ENCODE measurements at places on chromosomes 13 and 19.

- peak; percentile 29 for DNase-seq
These were observed 491.3 kb downstream of the DIAPH3 start for GRCh38 chr13:59672445-59672844.

DNA sequence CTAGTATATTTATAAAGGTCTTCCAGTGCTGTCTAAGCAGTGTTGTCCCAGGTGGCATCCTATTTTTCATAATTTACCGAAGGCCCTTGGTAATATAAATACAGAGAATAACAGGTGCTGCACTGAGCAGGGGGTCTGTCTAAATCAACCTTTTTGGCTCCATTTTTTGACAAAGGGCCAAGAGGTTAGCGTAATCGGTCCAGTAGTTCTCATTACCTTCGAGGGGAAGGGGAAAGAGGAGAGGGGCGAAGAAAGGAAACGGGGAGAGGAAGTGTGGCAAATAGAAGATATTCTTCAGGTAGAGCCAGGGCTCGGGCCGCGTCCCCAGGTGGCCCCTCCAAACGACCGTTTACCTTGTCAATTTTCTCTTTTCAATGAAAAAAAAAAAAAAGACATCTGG is 749 bp upstream of the PAN3 start:
- no peak for DNase-seq

DNA sequence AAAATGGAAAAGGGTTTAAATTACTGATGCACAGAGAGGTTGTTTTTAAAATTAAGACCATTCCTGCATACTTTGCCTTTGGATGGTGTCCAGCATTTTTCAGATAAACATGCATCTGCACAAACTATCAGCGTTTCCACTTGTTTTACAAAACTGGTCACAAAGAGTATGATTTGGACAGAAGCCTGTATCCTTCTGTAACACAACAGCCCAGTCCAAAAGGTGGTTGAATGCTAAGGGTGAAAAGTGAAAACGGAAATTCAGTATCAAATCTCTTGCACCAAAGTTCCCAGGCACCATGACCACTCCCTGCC is 21.7 kb upstream of the DOCK9 start:
- no peak for DNase-seq

DNA sequence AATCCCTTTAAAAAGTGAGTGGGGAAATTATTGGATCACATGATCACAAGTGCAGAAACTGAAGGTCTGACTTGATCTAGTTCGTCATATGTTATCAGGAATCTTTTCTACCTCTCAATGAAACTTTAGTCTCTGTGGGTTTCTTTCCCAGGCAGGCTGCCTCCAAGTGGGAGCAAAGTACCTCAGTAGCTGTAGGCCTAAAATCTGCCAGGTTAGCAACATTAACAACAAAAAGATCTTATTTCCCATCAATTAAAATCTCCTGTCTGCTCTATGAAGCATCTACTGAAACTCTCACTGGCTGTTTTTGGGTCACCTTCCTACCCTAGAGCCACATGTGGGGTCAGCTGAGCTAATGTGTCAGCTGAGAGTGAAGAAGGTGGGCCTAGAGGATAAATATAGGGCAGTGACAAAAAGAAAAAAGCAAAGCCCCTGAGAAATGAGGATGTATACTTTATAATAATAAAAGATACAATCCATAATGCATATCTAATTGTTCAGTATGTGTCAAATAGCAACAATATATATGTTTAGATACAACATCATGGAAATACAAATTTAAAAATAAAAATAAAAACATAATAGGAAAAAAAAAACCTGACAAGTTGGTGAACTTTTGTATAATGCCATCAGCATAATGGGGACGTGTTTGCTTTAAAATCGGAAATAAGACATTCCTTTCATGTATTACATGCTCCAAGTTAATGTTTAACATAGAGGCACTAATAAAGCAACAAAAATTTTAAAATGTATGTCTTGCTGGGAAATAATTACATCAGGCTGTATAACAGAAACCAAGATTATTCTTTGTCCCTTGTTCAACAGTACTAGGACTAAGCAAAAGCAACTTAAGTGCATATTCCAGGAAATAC is 141.1 kb downstream of the GPC5 start:
- DNase-seq: no peak

DNA sequence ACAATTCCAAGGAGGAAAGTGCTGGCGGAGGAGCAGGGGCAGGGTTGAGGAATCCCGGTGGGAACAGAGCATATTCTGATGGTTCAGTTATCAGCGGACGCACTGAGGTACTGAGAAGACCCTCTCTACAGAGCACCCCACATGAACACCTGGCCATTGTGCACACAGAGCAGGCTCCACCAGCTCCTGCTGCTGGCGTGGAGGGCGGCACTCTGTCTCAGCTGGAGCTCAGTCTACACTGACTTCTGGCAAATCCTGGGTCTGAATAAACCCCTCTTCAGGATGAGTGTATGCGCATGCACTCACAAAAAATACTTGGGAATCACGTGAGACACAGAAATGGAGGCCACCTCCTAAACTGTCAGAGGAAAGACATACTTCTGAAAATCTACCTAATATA is 114.4 kb upstream of the IRS2 start:
- no peak for DNase-seq

GRCh38 chr19:38977445-38978325 is 2.1 kb upstream of the FBXO17 start:
- no peak for DNase-seq
